ENCODE measurements at places on chromosomes 1 and 21.
A peak's percentile ranks its signal among the peaks of the same experiment; 100 is the strongest.

- no peak for DNase-seq
Measured at GRCh38 chr21:18617291-18617690, 213.7 kb upstream of the TMPRSS15 start.

- DNase-seq: no peak
Measured at GRCh38 chr1:44688760-44689446, 14.4 kb downstream of the ARMH1 start.

- DNase-seq: peak; percentile 35
Measured at GRCh38 chr1:43764581-43764980, 57.2 kb downstream of the ST3GAL3 start.

DNA sequence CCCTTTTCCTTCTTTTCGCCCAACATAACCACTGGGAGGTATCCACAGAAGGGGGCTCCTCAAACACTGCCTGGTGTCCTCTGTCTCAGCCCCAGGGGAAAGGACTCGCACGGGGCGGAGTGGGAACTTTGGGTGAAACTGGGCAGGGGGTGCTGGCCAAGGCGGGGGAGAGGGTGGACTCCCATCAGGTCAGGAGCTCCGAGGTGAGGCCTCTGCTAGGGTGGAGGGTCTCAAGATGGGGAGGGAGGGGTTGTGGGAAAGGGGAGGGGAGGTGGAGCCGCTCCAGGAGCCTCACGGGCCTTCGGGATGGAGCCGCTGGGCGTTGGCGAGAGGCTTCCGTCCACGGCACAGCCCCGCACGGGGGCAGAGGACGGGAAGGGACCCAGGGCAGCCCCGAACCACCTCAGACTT, 43.2 kb upstream of the POFUT2 start:
- DNase-seq: no peak

GRCh38 chr1:67261680-67262079, 46.0 kb upstream of the IL12RB2 start:
- DNase-seq: no peak

DNA sequence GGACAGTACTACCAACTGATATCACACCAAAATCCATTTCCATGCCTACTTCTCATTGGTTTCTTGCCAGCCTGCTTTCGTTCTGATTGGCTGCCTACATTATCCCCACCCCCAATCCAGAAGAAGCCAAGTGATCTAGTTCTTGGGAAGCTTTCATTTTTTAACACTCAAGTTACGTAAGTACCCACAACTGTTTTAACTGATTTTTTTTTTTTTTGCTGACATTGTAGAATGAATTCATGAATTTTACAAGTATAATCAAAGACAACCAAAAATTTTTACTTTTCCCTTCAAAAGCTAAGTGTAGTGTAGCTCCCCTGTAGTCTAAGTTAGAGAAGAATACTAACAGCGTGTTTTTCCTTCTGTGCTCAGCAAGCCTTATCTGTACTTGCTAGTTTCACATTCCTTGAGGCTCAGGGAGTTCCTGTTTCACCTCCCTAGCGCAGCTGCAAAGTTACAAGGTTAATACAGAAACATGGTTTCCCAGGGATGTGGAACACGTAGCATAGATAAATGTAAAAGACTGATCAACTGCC, at the start of gene SLC9C2:
Gene SLC9C2, minus strand, starts transcription at position 17 of the 536 bp plus-strand sequence. CDS start 1,296 bp downstream, outside the sequence.
- DNase-seq: no peak

DNA sequence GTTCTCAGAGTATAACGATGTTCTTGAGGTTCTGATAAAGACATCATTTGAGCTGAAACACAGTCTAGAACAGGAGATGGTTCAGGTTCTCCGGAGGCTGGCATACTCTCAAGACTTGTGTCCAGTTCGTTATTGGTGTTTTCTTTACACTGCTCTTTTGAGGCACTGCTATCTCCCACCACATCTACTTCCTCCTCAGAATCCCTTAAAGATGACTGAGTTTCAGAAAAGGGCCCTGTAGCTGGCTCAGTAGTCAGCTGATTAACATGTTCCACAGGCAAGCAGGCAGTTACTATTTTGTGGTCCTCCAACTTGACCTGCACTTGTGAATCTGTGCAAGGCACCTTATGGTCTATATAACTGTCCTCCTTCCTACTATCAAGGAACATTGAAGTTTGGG, 50.2 kb downstream of the ZZZ3 start:
- no peak for DNase-seq

GRCh38 chr1:178939338-178940067, 68.6 kb upstream of the ANGPTL1 start:
- peak; percentile 8 for DNase-seq

DNA sequence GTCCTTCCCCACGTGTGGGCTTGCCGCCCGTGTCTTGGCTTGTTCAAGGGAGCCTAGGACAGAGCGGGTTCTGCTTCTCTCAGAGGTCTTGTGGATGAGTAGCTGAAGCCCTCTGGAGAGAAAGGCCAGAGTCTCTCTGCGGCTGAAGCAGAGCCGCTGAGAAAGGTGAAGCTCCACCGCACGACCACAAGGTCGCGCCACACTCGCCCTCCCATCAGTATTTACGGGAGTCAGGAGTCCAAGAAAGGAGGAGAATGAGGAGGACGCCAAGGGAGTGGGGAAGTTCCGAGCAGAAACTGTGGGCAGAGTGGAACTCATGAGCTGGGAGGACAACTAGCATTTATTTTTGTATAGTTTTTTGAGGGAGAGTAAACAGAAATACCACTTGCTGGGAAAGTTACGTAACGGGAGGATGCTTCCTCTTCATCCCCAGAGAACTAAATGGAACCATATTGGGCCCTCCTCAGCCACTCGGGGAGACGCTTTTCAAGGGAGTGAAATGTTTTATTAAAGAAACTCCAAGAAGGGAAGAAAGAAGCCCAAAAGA, 51.6 kb upstream of the HAO2 start:
- no peak for DNase-seq

DNA sequence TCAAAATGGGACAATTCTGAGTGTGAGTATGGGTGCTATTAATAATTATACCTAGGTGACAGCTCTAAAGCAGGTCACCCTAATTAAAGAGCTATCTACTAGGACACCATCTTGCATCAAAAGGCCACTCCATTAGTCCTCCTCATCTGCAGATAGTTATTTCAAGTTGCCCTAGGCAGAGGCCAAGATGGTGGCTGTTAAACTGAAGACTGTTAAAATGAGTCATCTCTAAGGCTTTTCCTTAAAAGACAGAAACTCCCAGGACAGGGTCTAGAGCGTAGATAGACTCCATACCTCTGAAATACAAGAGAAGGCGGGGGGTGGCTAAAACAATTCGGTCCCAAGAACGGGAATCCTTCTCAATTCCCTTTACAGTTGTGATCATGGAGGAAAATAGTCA, 4.5 kb upstream of the ZNF697 start:
- no peak for DNase-seq

DNA sequence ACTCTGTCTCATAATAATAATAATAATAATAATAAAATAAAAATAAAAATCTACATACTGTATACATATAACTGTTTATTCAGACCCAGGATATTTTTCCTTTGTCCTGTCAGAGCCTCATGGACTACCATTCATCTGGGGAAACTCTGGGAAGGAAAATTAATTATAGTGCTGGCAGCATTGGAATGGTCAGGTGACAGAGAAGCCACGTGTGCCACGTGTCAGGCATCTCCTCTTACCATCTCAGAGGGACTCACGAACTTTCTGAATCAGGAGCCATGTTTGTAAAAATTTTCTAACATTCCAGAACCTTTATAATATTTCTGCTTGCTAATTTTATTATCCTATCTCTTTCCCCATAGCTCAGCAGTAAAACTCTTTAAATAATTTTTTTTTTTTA, 97.8 kb upstream of the HNRNPU start:
- DNase-seq: no peak

DNA sequence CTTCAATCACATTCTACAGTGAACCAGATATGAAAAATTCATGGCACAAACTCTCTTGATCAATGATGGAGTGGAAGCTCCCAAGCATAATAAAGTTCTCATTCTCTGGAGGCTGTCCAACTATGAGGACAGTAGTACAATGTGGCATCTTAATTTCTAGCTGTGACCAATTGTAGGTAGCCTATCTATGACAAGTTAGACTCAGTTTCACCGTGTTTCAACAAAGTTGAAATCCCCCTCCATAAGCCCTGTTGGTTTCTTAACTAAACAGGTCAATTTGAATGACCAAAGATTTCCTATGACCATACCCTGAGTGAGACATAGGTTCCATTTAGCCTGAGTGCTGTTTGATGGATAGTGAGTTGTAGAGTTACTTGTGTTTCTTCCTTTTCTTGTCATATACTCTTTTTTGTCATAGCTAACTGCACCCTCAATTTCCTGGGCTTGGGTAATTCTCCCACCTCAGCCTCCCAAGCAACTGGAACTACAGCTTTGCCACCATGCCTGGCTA, 11.8 kb downstream of the PATJ start:
- DNase-seq: no peak

DNA sequence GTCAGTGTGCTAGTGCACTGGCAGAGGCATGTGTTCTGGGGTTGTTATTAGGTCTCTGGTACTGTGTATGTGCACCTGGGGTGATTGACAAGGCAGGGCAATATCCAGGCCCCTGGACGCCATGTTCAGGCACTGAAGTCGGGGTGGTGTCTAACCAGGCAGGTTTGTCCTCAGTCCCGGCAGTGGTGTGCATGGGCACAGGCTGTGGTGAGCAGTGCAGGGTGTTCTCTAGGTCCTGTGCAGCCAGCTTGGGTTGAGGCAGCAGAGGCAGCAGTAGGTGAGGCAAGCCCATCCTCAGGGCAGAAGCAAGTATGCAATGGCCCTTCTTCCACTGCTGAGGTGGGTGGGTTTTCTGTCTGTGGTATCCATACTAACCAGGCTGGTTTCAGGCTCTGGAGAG, 252.3 kb upstream of the LRRC7 start:
- no peak for DNase-seq

- DNase-seq: no peak
Measured at GRCh38 chr21:45735259-45736000, 91.9 kb downstream of the PCBP3 start.

GRCh38 chr1:82759035-82759434, 958.3 kb downstream of the ADGRL2 start:
- no peak for DNase-seq

GRCh38 chr1:167601442-167602383, 28.3 kb upstream of the RCSD1 start:
- DNase-seq: peak; percentile 45

GRCh38 chr1:66944330-66945274, 19.8 kb downstream of the MIER1 start:
- DNase-seq: no peak

DNA sequence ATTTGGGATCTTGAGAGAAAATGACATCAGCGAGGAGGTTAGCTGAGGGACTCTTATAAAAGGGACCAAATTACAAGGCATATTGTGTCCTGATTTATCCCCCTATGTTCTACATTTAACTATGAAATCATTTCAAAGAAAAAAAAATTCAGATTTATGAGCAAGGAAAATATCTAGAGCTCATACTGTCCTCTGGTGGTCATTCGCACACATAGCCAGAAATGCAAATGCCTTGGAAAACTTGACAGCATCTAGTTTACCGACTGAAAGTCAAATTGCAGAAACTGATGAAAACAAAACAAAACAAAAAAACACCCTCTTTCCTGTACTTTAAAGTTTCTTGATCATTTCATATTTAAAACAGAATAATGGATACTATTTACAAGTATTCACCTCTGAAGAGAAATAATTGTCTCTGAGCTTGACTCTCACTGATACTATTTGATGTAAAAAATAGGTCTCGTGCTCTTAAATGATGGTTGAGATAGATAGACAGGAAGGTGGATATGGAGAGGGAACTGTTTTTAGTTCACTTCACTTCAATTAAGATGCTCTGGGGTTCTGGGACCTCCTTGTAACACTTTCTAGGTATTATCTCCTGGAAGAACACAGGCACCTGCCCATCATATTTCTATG, 253.8 kb downstream of the PCP4 start:
- DNase-seq: no peak

DNA sequence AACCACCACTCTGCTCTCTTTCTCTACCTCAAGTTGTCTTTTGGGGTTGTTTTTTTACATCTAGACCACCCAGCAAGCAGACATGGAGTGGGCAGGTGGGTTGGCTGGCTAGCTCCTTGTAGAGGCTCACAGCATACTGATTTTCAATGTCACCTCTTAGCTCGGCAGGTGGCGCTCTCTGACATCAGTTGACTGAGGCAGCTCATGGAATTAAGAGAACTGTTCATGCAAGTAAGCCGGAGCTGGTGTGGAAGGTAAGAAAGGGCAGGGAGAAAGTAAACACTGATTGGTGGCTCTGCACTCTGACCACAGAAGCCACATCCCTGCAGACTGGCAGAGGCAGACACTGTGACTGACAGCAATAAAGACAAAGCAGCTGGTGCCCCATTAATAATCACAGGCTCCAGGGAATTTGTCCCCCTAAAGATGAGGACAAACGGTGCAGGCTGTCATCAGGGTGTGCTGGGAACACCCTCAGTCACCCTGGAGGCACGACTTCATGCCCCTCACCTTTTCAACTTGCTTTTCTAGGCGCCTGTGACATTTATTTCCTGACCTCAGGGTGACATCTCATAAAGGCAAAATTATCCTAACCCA, 226.8 kb downstream of the LMX1A start:
- DNase-seq: peak; percentile 69

- peak; percentile 73 for DNase-seq
Measured at GRCh38 chr1:32900956-32901822, at the start of gene TMEM54. Gene TMEM54 (minus strand): TSS chr1:32901389. CDS start chr1:32901238, 151 bp downstream.

DNA sequence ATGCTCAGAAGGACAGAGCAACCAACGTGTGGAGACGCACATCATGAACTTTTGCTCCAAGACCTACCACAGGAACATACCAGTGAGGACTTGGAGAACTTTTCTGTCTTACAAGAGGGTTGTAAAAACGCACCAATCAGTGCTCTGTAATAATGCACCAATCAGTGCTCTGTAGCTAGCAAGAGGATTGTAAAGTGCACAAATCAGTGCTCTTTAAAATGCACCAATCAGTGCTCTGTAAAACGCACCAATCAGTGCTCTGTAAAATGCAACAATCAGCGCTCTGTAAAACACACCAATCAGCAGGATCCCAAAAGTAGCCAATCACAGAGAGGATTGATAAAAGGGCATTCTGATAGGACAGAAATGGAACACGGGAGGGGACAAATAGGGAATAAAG, 40.4 kb upstream of the SPAG17 start:
- DNase-seq: no peak
